ENCODE measurements at places on chromosomes 12 and 14.

GRCh38 chr14:35351897-35352273 is 52.7 kb downstream of the NFKBIA start:
- no peak for DNase-seq

GRCh38 chr12:115956659-115957058 is 320.8 kb downstream of the MED13L start:
- no peak for DNase-seq

GRCh38 chr12:117362391-117362790 is 965 bp upstream of the NOS1 start:
- DNase-seq = no peak

- no peak for DNase-seq
Measured at GRCh38 chr12:3759878-3760277, 7.0 kb upstream of the CRACR2A start.

- no peak for DNase-seq
Measured at GRCh38 chr14:97196336-97196735, 399.2 kb downstream of the VRK1 start.

- no peak for DNase-seq
Measured at GRCh38 chr12:6899427-6899826, 5.2 kb upstream of the LRRC23 start.

DNA sequence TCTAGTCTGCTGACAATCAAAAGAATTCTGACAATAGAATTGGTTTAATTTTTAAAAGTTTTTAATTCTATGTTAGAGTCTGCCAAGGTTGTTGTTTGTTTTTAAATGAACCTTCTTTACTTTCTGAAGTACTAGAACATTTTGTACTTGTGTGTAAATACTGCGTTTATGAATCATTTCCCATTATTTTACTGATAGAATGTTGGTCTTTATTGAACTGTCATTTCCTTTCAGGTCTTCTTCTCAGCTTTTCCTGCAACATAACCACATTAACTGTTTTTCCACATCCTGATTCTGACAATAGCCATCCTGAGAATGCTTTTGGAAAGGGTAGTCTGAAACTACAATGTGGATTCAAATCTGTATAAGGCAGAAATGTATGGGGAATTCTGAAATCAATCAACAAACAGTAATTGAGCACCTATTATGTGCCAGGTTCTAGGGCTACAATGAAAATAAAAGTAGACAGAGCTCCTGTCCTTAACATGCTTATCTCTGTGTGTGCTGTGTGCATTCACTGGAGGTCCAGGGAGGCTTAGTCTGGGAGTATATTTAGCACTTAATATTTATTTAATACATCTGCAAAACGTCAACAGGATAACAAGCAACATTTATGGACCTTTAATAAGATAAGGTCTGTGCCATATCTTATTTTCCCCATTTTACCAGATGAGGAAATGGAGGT is 73.1 kb upstream of the SLC38A2 start:
- DNase-seq = no peak

- no peak for DNase-seq
Measured at GRCh38 chr12:131218026-131218922, 264.6 kb downstream of the ADGRD1 start.

GRCh38 chr14:74888164-74889158 is 6.7 kb downstream of the DLST start:
- no peak for DNase-seq

GRCh38 chr12:40054555-40055227 is 51.2 kb downstream of the SLC2A13 start:
- DNase-seq = peak; percentile 10

DNA sequence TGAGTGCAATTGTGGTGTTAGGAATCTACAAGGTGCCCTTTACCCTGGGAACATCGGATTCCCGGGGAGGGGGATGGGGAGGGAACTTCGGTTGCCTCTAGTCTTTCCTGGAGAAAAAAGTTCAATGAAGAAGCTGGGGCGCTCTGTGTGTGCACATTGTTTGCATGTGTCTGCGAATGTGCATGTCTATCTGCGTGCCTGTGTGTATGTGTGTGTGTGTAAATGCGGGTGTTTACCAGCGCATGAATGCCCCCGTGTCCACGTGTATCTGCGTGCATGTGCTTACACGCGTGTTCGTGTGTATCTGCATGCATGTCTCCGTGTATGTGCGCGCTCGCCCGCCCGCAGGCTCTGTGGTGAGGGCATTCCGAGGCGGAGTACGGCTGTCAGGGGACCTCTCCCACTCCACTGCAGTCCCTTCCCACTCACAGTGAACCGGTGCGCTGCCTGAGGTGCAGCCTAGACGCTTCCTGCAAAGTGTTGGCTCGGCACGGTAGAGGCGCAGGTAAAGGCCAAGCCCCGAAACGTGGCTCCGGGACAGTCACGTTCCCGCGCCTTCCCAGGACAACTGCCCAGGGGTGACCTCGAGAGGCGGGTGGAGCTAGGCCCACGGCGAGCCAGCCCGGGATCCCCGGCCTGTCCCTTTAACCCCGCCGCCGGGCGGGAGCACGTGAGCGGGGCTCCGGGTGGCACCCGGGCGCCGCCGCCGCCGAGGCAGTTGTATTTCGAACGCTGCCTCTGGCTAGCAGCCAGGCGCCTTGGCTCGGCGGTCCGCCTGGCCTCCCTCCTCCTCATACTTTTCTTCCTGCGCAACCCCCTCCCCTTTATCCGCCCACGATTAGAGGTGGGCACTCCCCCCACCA is 539 bp upstream of the HMGA2 start:
- DNase-seq = peak; percentile 1

DNA sequence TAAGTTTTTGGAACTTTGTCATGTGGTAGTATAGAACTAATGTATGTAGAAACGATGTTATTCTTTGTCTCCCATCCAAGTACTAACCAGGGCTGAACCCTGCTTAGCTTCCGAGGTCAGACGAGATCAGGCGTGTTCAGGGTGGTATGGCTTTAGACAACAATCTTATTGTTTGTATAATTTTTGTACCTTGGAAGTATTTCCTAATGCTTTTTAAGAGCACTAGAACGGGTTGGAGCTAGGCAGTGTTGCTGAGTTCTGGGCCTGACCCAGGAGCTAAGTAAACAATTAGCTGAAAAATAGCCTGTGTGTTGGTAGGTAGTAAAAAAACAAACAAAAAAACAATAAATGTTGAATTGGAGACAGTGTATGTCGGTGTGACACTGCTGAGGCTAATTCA is 244.3 kb downstream of the EMP1 start:
- DNase-seq = no peak

- no peak for DNase-seq
Measured at GRCh38 chr12:52267699-52268098, 6.7 kb upstream of the KRT86 start.

- peak; percentile 43 for DNase-seq
Measured at GRCh38 chr14:104723651-104724406, at the start of gene ADSS1. TSS of gene ADSS1 (plus strand) at chr14:104724229. CDS start at chr14:104724271, 42 bp downstream.

- no peak for DNase-seq
Measured at GRCh38 chr12:56590237-56590830, 39.8 kb downstream of the BAZ2A start.

- DNase-seq = no peak
Measured at GRCh38 chr14:71799841-71800240, 132.4 kb upstream of the RGS6 start.

GRCh38 chr12:80262346-80262745 is 163.0 kb downstream of the OTOGL start:
- no peak for DNase-seq

- DNase-seq = no peak
Measured at GRCh38 chr14:37422748-37423147, 172.3 kb downstream of the FOXA1 start.

DNA sequence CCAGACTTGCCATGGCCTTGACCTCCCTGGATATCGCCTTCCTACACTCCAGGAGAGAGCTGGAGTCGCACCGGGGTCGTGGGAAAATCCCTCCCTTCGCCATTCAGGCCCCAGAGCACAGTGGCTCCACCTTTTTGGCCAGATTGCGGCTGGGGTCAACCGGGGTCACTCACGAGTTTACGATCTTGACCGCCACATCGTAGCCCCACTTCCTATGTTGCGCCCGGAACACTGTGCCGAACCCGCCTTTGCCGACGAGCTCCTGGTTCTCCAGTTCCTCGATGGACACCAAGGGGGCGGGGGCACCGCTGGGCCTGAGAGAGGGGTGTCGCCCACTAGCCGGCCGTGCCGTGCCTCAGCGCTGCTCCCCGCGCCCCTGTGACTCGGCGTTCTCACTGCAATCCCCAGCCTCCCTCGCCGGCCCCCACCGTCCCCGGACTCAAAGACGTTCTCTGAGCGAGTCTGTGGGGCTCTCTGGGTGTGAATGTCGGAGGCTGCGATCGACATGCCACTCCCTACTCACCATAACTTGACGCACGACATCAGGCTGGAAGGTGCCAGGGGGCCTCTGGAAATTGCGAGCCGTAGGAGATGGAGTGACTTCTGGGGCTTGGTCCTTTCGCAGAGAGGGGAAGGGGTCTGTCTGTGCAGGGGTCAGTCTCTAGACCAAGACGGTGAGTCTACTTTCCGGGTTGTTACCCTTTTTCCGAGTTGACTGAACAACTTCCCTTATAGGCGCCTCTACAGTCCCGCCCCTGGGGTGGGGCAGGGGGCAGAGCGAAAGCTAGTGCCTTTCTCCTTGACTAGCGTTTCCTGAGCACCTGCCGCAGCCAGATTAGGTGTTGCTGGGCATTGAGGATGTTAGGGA is at the start of gene RIPK3:
Gene RIPK3, minus strand, starts transcription at position 708 of the 868 bp plus-strand sequence. Its CDS starts 165 bp downstream, at position 543.
- no peak for DNase-seq

DNA sequence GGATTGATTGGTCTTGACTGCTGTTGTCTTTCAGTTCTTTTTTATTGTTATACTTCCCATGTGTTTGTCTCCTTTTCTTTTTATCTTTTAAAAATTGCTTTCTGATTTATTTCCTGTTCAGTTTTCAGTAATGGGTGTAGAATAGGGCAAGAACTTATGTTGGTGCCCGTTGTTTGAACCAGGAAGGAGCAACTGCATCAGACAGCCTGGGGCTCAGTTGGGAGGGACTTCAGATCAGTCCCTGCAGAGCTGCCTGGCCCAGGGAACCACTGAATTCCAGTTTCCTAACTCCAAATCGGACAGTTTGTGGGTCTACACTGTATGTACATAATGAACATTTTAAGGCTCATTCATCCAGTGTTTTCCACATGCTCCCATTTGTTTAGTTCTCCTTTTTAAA is 64.9 kb downstream of the FBXO34 start:
- DNase-seq = no peak

GRCh38 chr12:64427988-64428387 is 23.8 kb downstream of the XPOT start:
- no peak for DNase-seq

DNA sequence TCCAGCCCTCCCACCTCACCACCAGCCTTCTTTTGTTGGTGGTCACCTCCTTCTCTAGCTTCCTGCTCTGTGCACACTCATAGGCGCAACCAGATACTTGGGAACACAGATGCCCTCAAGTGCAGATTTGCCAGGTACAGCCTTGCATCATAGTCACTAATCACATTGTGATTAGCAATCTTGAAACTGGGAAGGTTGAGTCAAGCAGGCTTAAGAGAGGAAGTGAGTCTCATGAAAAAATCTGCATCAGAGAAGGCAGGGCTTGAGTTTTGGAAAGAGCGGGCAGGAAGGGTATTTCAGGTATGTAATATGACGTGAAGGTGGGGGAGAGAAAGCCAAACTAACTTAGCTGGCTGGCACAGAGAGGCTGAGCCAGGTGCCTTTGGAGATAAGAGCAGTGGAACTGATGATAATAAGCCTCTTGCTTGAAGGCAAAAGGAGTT is 2.7 kb upstream of the RABGGTA start:
- no peak for DNase-seq

- DNase-seq = no peak
Measured at GRCh38 chr14:28751467-28752058, 15.0 kb upstream of the FOXG1 start.

- DNase-seq = no peak
Measured at GRCh38 chr12:62640910-62641448, 174.4 kb downstream of the MON2 start.

- no peak for DNase-seq
Measured at GRCh38 chr12:106282457-106283097, 20.0 kb upstream of the TCP11L2 start.

- no peak for DNase-seq
Measured at GRCh38 chr12:113077859-113078255, 21.3 kb downstream of the DTX1 start.

DNA sequence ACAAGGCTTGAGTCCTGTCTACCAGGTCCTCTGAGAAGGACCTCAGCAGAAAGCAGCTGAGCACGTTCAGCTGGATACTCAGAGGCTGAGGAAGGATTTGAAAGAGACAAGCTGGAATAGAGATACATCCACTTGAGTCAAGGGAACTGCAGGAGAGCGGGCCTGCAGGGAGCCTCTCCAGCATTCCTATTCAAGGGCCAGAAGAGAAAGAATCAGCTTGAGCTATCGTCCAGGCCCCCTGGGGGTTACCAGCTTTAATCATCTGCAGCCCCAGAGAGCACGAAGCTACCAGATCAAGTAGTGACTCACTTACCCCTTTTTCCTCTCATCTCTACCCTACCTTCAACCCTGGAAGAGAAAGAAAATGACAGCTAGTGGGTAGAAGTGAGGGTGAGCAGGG is 80.9 kb downstream of the NDUFA12 start:
- DNase-seq = no peak

DNA sequence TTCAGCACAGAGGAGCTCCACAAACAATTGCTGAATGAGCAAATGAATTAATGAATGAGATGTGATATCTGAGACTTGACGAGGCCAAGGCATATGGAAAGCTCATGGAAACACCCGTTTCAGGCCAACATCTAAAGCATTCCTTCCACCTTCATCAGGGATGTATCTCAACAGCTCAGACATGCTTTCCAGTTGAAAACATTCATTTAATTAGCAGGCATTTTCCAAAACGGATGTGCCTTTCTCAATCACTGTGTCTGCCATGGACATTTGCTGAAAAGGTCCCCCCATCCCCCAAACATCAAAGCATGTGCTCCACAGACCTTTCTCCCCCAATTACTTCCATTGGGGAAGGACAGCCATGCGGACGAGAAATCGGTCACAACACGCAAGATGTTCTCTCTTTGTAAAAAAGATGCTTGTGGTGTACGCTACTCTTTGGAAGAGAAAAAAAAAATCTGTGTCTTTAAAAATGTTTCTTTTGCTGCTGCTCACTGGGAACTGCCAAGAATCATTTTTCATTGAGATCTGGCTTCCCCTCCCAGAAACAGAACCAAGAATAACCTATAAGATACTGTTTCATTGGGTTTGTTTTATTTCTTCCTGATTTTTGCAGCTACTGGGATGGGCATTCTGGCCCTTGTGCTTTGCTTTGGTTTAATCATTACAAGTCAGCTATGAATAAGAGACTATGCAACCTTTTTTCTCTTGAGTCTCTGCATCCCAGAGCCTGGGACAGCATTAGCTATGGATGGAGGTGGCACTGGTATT is 528.2 kb downstream of the MED13L start:
- DNase-seq = no peak

- DNase-seq = no peak
Measured at GRCh38 chr12:49825971-49826421, 2.2 kb downstream of the NCKAP5L start.

DNA sequence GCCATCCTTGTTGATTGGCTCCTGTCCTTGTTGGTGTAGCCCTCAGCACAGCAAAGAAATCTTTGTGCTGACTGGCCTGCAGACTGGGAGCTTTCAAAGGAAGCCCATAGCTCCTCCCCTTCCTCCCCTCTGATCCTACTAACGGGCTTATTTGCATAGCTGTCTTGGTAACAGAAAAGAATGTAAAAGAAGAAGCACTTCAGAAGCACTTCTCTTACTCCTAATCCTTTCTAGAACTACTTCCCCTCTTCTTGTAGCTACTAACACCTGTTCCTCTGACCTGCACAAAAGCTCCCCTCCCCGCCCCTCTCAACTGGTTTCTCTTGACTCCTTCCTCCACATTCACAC is 14.3 kb upstream of the RIC8B start:
- DNase-seq = peak; percentile 6

All from hypothalamus (tissue), 51 donors.